ENCODE measurements at places on chromosomes 7 and 10.

DNA sequence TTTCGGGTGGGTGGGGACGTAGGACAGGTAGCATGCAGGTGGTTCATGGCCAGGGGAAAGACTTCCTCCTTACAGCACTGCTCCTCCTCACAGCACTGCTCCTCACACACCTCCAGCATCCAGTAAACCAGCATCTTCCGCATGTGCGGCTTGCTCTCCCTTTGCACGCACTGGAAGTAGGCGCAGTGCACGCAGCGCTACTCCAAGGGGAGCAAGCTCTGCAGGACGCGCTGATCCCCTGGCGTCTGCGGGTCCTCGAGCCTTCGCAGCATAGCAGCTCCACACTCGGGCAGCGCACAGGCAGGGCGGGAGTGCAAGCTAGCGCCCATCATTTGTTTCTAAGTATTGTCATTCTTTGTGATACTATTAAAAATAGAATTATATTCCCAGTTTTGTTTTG is 30.5 kb upstream of the MAP3K8 start:
- DNase-seq = no peak

DNA sequence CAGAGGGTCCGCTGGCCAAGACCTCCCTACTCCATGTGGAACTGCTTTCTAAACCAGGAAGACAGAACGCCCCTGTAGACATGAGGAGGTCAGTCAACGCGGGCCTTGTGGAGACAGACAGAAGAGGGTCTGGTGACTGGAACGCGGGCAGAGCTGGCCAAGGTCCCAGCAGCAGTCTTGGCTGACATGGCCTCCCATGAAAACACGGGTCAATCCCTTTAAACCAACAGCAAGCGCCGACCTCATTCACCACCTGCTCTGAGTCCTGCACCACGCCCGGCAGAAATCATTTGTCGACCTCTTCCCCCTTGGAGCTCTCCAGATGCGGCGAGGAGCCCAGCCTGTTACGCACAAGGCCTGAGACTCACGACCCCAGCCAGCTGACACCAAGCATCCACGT is 78.5 kb downstream of the ZRANB1 start:
- DNase-seq = no peak

GRCh38 chr7:37028909-37029440 is 304.7 kb upstream of the AOAH start:
- DNase-seq = no peak

- no peak for DNase-seq
Measured at GRCh38 chr10:101263150-101263752, 34.0 kb upstream of the LBX1 start.
